ENCODE measurements at places on chromosomes 12 and 14. TPM values are rescaled to one million over a fixed set of nuclear protein-coding genes. Genes with fewer than 3 reads are reported as not detected.

- no peaks in the 10 kb centered on the region for H3K36me3 ChIP-seq
- H3K27me3 ChIP-seq, result no peaks in the 10 kb centered on the region
- no peak for DNase-seq
- no peak overlapping the region for H3K4me3 ChIP-seq
- H3K4me1 ChIP-seq, result no peaks in the 10 kb centered on the region
Measured at GRCh38 chr12:121953695-121954094, 35.3 kb downstream of the CFAP251 start.

DNA sequence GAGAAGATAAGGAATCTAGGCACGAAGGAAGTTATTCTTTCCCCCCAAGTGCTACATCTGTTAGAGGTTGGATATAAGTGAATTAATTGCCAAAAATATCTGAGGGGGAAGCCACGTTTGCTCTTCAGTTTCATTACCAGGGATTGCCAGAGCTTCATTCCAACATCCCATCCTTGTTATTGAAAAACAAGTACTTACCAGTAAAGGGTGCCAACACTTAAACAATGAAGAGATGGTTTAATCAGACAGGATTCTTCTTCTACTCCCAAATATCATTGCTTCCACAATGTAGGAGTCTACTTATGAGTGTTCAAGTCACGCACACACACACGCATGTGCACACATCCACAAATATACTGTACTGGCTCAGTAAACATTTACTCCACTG lies 312.4 kb downstream of the RPAP3 start:
- no peak for DNase-seq
- no peaks in the 10 kb centered on the region for H3K36me3 ChIP-seq

- H3K27ac ChIP-seq, result no peak overlapping the region
- H3K36me3 ChIP-seq, result peaks cover 4% of the 10 kb centered on the region
- H3K4me3 ChIP-seq, result no peak overlapping the region
- peaks cover 4% of the 10 kb centered on the region for H3K4me1 ChIP-seq
- DNase-seq, result no peak
Measured at GRCh38 chr12:106098691-106099200, 40.0 kb downstream of the NUAK1 start.

DNA sequence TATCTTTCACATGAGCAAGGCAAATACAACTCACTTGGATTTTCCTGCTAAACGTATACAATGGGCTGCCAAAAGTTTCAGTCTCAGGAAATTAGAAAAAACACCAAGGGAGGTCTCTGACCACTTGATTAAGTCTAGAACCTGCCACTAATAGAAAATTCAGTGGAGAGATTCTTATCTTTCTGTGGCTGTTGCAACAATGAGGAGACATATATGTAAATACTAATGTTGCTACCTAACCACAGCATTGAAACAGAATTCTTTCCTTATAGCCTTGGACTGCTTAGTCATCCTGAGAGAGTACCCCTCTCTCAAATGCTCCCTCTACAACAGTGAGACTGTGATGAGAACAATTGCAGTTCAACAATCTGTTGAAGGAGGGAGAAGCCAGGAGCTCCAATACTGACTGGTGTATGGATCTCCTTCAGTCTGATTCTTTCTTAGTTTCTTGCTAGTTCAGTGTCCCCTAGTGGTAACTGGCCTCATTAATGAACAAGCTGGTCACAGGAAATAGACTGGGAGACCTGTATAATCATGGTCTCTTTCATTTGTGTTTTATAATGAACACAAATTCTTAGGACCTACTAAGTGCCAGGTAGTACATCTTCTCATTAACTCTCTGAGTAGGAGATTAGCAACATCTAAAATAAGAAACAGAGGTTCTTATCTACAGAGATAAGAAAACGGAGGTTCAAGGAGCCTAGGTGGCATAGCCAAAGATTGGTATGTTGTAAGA lies 164.5 kb downstream of the SLC38A4 start:
- H3K4me1 ChIP-seq, result peaks cover 6% of the 10 kb centered on the region
- peak overlapping the region; percentile 53 for H3K27ac ChIP-seq
- DNase-seq, result peak; percentile 21

DNA sequence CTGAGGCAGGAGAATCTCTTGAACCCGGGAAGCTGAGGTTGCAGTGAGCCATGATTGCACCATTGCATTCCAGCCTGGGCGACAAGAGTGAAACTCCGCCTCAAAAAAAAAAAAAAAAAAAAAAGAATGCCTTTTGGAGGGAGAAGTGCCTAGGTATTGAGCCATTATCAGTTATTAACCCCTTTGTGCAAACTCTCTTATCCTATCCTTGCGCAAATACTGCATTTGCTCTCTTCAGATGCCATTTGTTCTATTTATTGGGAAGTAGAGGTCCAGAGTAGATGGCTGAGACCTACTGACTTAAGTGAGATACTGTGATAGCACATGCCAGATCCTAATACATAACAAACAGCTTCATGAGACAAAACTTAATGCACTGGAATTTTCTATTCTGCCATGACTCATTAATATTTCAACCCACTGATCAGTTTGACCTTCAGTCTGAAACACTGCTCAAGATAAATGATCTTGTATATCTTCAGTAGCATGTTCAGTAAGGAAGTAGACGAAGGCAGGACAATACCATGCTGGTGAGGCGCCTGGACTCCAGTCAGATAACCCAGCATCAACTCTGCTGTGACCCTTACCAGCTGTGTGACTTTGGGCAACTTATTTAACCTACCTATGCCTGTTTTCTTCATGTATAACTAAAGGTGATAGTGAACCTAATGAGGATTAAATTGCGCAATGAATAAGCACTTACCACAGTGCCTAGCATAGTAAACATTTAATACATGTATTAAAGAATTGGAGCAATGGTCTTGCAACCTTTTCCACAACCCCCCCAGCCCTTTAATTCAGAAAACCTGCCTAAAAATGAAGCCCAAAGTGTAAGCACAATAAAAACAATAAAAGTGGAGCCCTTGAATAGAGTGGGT lies 5.7 kb upstream of the DNAAF2 start:
- no peaks in the 10 kb centered on the region for H3K27me3 ChIP-seq
- no peak overlapping the region for H3K4me3 ChIP-seq
- H3K36me3 ChIP-seq, result peaks cover 6% of the 10 kb centered on the region
- peaks cover 9% of the 10 kb centered on the region for H3K4me1 ChIP-seq

DNA sequence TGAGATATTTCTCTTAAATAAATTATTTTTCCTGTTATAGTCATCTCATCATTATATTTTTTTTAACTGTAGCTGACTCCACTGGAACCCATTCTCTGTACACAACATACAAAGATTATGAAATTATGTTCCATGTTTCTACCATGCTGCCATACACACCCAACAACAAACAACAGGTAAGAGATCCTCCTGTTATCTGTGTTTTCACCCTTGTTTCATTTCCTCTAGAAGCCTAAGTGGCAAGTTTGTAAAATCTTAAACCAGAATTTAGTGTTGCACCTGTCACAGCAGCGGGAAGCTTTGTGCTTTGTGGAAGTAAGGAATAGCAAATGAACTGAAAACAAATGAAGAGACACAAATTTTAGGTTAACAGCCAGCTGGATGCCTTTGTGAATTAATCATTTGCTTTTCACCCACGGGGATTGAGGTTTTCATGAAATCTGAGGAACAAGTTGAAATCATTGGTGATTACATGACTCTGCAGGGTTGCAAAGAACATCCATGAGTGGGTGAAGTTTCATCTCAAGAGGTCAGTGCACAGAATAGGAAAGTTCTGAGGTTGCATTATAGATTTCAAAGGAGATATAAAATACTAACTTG lies 273.9 kb upstream of the RGS6 start:
- no peak overlapping the region for H3K4me3 ChIP-seq
- H3K4me1 ChIP-seq, result no peaks in the 10 kb centered on the region
- H3K27ac ChIP-seq, result no peak overlapping the region
- no peak for DNase-seq
- H3K36me3 ChIP-seq, result no peaks in the 10 kb centered on the region

GRCh38 chr12:20040831-20041230 lies 327.5 kb upstream of the PDE3A start:
- H3K27ac ChIP-seq, result peak overlapping the region; percentile 69
- H3K27me3 ChIP-seq, result no peaks in the 10 kb centered on the region
- H3K4me3 ChIP-seq, result no peak overlapping the region

The C12orf50 gene
- 0.12 TPM for total RNA-seq

The FAM181A gene
- 3.2 TPM for total RNA-seq

GRCh38 chr12:77724367-77724957 lies 106.2 kb upstream of the NAV3 start:
- no peak overlapping the region for H3K27ac ChIP-seq
- H3K4me3 ChIP-seq, result no peak overlapping the region
- no peak for DNase-seq
- H3K36me3 ChIP-seq, result no peaks in the 10 kb centered on the region

The ADAMTS20 gene
- total RNA-seq, result not detected

The SLC5A8 gene
- 3.8 TPM for total RNA-seq

DNA sequence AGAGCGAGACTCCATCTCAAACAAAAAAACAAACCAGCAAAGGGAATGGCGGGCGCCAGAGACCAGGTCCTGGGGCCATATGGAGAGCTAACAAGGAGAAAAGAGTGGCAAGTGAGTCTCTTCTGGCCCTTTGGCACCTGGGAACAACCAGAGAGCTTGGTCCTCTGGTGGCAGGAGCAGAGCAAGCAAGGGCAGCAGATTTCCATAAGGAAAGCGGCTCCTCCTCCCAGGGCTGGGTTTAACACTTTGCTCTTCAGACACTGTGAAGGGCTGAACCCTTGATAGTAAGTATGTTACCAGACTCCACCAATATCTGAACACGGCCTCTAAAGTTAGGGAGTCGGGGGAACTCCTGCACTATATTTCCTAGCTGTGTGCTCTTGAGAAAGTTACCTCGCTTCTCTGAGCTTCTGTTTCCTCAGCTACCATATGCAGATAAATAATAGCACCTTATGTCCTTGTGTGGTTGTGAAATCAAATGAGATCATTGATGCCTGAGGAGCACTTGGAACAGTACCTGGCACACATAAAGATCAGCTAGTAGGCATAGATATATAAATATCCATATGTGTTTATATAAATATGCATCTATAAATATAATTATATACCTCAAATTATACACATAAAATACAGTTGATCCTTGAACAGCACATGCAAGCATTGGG lies 33.4 kb upstream of the PLEKHG6 start:
- H3K27me3 ChIP-seq, result no peaks in the 10 kb centered on the region
- H3K36me3 ChIP-seq, result no peaks in the 10 kb centered on the region
- no peak for DNase-seq

DNA sequence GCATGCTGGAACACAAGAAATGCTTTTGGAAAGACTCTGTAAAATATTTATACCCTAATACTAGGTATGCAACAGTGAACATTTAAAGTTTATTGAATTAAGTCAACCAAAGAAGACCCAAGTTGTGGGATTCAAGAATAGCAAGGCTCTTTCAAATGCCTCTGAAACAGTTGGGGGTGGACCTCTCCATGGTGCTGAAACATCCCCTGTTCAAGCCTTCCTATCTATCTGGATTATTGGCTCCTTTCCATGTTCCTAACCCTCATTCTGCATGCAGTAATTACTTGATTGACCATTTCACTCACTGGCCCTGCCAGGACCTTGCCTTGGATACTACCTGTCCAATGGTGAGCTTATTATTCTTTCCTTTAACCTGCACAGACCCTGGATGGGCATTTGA lies 349.7 kb downstream of the NRXN3 start:
- H3K27me3 ChIP-seq, result no peaks in the 10 kb centered on the region
- no peak overlapping the region for H3K27ac ChIP-seq
- H3K36me3 ChIP-seq, result no peaks in the 10 kb centered on the region
- DNase-seq, result peak; percentile 77
- no peak overlapping the region for H3K4me3 ChIP-seq
- H3K4me1 ChIP-seq, result no peaks in the 10 kb centered on the region

The SPIC gene
- not detected for total RNA-seq

The ZNF664 gene
- total RNA-seq, result 105 TPM

- no peak overlapping the region for H3K4me3 ChIP-seq
- no peaks in the 10 kb centered on the region for H3K27me3 ChIP-seq
- no peak for DNase-seq
- H3K36me3 ChIP-seq, result no peaks in the 10 kb centered on the region
- peaks cover 6% of the 10 kb centered on the region for H3K4me1 ChIP-seq
Measured at GRCh38 chr14:51071857-51072256, 23.0 kb downstream of the TRIM9 start.

- DNase-seq, result no peak
- peak overlapping the region; percentile 95 for H3K27ac ChIP-seq
- peaks cover 31% of the 10 kb centered on the region for H3K4me1 ChIP-seq
Measured at GRCh38 chr12:93442411-93443340, 929 bp upstream of the UBE2N start.

DNA sequence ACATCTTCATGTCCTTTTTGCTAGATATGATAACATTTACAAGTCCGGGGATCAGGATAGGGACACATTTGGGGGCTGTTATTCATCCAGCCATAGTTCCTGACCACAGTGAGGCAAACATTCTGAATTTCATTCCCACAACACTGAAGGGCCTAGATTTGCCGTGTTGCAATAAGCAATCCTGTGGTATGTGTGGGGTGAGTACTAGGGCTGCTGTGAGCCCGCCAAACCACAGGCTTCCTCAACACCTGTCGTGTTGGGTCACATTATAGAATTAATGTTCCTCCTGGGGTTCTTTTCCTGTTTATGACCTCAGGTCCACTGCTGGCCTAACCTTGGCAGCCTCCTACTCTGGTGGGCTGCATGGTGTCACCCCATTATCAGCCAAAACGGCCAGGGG lies 119.2 kb downstream of the TBC1D30 start:
- no peak overlapping the region for H3K27ac ChIP-seq
- H3K36me3 ChIP-seq, result no peaks in the 10 kb centered on the region
- no peak for DNase-seq
- no peaks in the 10 kb centered on the region for H3K27me3 ChIP-seq
- peaks cover 27% of the 10 kb centered on the region for H3K4me1 ChIP-seq

DNA sequence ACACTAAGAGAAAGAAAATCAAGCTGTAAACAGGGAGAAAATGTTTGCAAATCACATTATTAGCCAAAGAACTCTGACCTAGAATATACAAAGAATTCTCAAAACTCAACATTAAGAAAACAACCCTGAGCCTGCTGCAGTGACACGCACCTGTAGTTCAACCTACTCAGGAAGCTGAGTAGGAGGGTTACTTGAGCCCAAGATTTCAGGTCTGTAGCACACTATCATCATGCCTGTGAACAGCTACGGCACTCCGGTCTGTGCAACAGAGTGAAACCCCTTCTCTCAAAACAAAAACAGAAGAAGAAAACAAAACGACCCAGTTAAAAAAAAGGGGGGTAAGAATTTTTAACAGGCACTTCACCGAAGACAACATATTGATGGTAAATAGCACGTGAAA lies 20.8 kb downstream of the SAV1 start:
- DNase-seq, result no peak
- peaks cover 6% of the 10 kb centered on the region for H3K4me1 ChIP-seq
- no peaks in the 10 kb centered on the region for H3K27me3 ChIP-seq
- H3K27ac ChIP-seq, result no peak overlapping the region

The OR5AU1 gene
- not detected for total RNA-seq

The GARIN6 gene
- total RNA-seq, result not detected

DNA sequence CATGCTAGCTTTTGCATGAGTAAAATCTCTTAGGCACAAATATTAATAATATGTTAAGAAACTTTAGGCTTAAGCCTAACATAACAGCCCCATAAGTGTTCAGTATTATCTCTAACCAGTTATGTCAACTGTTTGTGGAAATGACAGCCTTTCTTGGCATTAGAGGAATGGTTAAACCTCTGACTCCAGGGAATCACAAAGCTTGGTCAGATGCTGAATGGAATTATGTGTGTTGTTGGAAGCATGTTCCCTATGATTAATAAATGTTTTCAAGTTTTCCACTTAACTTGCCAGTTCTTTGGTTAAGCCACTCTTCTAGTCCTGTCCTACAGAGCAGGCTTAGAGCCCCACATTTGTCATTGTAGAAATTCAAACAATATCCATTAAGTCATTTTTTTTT lies 17.0 kb downstream of the PSEN1 start:
- H3K4me1 ChIP-seq, result no peaks in the 10 kb centered on the region
- no peaks in the 10 kb centered on the region for H3K27me3 ChIP-seq
- H3K36me3 ChIP-seq, result peaks cover 14% of the 10 kb centered on the region
- no peak overlapping the region for H3K4me3 ChIP-seq
- no peak for DNase-seq
- no peak overlapping the region for H3K27ac ChIP-seq

Data from lung (tissue), 17 donors.